ENCODE measurements at places on chromosomes 3 and 15.

- DNase-seq = no peak
These were observed 145.1 kb upstream of the PLSCR5 start for GRCh38 chr3:146750196-146750595.

DNA sequence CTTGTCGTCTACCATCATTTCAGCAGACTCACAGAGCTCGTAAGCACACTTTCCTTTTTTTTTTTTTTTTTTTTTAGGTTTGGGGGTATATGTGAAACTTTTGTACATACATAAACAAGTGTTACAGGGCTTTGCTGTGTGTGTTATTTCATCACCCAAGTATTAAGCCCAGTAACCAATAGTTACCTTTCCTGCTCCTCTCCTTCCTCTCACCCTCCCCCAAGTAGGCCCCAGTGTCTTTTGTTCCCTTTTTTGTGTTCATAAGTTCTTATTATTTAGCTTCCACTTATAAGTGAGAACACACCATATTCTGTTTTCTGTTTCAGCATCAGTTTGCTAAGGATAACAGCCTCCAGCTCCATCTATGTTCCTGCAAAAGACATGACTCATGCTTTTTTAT is 746.8 kb downstream of the GRM7 start:
- no peak for DNase-seq

GRCh38 chr3:193791041-193792032 is 198.3 kb downstream of the OPA1 start:
- DNase-seq = no peak

DNA sequence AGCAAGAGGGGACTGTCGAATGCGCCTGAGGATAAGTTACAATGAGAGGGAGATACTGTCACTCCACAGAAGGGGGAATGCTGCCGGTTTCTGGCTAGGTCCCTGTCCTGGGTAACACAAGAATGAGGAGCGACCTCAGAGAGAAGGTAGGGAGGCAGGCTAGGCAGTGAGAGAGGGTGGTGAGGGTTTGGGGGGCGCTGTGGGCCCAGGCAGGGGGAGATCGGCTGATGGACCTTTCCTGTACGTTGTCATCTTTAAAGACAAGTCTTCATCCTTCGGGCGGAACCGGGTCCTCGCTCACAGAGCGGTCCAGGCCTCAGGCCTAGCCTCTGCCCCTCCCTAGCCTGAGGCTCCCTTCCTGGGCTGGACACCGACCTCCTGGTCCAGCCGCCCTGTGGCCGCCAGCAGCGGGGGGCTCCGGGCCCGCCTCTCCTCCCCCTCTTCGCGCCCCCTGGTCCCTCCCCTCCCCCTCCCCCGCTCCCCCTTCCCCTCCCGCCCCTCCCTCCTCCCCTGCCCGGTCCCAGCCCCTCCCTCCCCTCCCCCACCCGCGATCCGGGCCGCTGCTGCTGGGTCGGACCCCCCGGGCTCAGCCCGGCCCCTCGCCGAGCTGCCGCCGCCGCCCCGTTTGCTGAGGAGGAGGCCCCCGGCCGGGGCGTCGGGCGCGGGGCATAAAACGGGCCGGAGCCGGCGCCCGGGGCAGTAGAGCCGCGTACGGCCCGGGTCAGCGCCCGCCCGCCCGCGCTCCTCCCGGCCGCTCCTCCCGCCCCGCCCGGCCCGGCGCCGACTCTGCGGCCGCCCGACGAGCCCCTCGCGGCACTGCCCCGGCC is at the start of gene CHRD:
CHRD (plus strand) TSS at position 697 of the 827 bp plus-strand sequence. CDS start 265 bp downstream, outside the sequence.
- DNase-seq = no peak

- no peak for DNase-seq
These were observed 2.5 kb upstream of the CAMP start for GRCh38 chr3:48220746-48221145.

DNA sequence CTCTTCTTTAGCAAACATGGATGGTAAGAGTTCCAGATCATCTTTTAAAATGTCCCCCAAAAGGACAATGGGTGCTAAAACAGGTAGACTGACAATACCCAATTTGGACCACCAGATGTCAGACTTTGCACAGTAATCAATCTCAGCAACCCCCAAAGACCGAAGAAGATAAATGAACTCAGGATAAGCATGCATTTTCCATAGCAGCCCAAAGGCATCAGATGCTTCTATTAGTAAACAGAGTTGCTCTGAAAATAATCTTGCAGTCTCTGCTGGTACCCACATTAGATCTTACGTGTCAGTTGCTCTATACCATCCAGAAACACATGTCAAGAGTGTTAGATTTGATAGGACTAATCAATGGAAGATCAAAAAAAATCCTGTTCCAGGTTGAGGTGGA is 20.6 kb downstream of the MYH15 start:
- DNase-seq = peak; percentile 5

DNA sequence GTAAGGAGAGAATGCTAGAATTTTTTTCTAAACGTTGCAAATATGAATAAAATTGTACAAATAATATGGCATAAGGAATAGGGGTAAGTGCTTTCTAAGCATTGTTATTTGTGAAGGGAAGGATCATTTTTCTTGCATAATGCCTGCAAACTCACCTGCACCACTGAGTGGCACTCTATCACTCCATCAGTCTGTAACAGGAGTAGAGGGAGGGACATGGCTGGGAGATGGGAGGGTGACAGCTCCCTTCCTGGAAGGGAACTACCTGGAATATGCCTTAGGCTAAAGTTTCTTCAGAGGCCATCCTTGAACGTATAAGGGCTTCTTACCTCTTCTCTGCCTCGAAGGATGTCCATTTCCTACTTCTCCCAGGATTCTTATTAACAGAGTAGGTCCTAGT is 3.0 kb downstream of the NAALADL2 start:
- DNase-seq = no peak

DNA sequence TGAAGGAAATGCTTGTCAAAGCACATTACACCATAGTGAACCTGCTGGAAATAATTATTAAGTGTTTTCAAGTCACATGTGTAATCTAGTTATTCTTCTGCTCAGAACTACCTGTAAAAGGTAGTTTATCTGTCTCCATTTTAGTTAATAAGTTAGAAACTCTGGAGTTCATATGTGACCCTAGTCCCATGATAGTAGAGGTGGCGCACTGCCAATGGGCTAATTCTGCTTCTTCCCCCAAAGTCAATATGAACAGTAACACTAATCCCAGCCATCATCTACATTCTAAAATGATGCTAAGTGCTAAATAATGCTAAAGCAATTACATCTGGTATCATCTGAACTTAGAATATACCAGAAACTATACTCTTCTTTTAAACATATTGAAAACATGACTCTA is 361.0 kb upstream of the NECTIN3 start:
- DNase-seq = no peak

DNA sequence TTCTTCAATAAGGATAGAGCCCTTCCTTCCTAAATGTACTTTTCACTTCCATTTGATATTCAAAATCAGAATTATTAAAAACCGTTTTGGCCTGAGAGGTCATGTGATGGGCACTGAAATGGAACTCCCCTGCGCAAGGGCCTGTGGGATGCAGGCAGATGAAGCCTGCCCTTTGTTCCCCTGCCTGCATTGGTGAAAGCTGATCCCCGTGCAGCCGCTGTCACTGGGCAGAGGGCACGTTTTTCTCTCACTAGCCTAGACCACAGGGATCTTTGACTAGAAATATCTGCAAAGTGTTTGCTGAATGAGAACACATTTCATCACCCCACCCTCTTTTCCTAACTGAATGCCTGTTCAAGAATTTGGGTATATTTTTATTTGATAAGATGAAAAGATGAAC is 74.9 kb downstream of the TIPARP start:
- DNase-seq = no peak

Measured in stimulated activated CD4-positive, alpha-beta T cell treated with anti-CD3 and anti-CD28 coated beads, Interleukin-4, amount 100 ng/mL, for 4 hours (primary cell).